ENCODE measurements at places on chromosomes 3 and 15. TPM values are rescaled to one million over a fixed set of nuclear protein-coding genes. Genes with fewer than 3 reads are reported as not detected.
A peak's percentile ranks its signal among the peaks of the same experiment; 100 is the strongest.

ALCAM gene
- 1.2 TPM for total RNA-seq

DNA sequence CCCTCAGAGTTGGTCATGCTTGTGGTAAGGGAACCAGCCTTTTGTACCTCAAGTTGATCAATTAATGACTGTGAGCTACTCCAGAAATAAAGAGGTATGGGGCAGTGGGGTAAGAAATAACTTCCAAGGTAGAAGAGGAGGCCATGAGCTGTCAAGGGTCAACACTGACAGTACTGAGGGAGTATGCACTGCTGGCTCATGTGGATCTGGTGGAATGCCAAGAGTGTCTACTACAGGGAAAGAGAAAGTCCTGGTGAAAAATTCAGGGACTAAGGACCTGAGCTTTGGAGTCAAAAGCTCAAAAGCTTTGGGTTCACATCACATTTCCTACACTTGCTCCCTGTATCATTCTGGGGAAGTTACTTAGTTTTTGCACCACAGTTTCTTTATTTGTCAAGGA, 154.9 kb downstream of the SEMA6D start:
- no peak overlapping the region for H3K4me3 ChIP-seq
- no peaks in the 10 kb centered on the region for H3K36me3 ChIP-seq
- H3K27me3 ChIP-seq: no peaks in the 10 kb centered on the region
- no peaks in the 10 kb centered on the region for H3K4me1 ChIP-seq

- DNase-seq: peak; percentile 66
- H3K36me3 ChIP-seq: no peaks in the 10 kb centered on the region
- no peaks in the 10 kb centered on the region for H3K27me3 ChIP-seq
Measured at GRCh38 chr15:62440362-62441105, 275.4 kb upstream of the C2CD4B start.

DNA sequence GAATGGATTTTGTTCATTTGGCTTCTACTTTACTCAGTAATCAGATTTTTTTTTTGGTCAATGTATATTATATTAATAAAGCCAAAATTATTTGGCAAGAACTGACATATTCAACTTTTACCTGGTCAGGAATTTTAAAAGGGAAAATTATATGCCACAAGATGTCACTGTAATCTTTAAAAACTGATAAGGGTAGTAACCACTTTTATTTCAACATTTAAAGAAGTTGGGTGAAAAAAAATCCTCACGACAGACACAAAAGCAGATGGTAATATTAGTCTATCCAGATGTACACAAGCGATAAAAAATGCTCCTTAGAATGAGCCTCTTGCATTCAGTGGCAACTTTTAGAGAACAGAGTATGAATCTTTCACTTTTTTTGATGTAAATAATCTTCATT, 101.9 kb downstream of the SERPINI1 start:
- DNase-seq: no peak
- no peaks in the 10 kb centered on the region for H3K36me3 ChIP-seq
- H3K27me3 ChIP-seq: no peaks in the 10 kb centered on the region

All from psoas muscle (tissue), 8 donors.